ENCODE measurements at places on chromosomes 5 and 9.

GRCh38 chr5:144369006-144369405, 198.3 kb downstream of the KCTD16 start:
- DNase-seq = no peak

GRCh38 chr9:132698989-132699388, 28.7 kb downstream of the GTF3C4 start:
- no peak for DNase-seq

DNA sequence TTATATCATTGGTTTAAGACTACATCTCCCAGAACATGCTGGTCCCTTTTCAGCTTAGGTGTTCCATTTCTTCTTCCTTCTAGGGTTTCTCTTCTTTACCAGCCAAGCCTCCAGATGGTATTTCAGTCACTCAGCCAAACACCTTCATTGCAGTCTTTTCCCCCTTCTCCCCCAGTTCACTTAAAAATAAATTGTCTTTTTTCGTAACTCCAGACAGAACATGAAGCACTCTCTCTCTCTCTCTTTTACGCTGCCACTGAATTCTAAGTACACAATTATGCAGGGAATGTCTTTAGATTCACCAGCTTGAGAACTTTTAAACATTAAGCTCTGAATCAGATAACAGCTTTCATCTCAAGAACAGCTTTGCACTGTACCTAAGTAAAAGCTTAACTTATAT, 419.7 kb upstream of the BRINP1 start:
- no peak for DNase-seq

- no peak for DNase-seq
Observed at GRCh38 chr5:15376088-15376487, 123.9 kb upstream of the FBXL7 start.

DNA sequence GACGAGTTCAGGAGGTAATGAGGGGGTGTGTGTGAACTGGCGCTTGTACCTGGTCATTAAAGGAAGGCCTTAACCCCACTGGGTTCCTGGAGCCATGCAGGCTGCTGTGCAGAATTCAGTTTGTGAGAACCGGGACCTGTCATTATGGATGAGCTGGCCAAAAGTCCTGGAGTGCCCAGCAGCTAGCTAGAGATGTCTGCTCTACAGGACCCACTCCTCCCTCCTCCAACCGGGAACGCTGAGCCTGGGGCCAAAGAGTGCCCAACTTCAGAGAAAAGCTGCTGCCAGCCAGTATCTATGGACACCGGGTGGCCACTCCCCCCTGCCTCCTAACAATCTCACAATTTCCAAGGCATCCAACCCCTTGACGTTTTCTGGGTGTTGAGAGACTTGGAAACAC, 1.2 kb downstream of the ENTREP1 start:
- no peak for DNase-seq

DNA sequence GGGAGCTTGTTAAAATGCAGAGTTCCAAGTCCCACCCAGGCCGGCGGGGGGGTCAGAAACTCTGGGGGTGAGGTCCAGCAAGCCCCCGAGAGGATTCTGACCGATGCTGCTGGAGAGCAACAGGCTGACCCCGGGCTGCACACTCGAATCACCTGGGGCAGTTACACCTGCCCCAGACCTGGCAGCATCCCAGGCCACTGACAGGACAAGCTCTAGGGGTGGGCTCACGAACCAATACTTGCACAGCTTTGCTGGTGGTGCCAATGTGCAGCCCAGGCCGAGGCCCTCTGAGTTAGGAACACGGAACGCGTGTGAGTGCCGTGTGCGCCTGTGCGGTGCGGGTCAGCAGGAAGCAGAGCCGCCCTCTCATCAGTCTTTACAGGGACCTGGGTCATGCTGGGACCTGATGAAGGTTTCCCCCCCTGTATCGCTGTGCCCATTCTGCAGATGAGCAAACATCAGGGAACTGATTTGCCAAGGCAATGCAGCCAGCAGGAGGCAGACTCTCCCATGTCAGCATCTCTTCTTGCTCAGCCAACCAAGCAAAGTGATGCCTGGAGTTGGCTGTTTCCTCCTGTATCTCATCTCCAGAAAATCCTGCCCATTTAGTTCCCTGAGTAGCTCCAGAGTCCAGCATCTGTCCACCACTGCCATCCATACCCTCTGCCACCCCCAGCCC, 16.3 kb downstream of the FAM163B start:
- DNase-seq = no peak

- DNase-seq = no peak
Observed at GRCh38 chr5:155872629-155873220, 454.2 kb upstream of the SGCD start.
